ENCODE measurements at places on chromosomes 2 and 18.

DNA sequence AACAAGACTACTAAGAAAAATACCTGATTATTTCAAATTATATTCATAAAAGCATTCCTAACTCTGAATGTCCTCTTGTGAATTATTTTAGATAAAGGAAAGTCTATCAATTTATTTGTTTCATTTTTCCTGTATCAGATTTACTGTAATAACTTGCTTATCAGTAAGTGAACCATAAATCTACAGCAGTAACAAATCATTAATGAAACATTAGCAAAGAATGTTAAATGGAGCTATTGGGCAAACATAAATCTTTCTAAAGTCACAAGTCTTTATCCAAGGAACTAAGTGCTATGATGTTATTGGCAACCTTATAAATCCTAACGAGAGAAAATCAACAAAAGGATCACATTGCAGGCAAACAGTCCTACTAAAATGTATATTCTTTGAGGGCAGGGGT is 897.1 kb upstream of the FSHR start:
- DNase-seq = no peak

DNA sequence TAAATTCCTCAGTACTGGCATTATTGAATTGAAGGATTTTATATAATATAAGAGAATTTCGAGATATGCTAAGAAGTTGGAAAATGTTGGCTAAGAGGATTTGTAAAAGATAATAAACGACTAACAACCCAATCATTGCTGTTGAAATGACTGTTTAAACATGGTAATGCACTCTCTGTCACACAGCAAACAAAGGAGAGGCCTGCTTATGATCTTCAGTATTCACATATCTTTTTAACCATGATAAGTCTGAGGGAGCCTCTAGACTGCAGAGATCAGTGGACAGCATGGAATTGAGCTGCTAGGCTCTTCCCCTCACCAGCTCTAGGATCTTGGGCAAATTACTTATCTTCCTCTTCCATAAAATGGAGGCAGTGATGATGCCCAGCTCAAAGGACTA is 2.7 kb downstream of the KCTD18 start:
- no peak for DNase-seq

DNA sequence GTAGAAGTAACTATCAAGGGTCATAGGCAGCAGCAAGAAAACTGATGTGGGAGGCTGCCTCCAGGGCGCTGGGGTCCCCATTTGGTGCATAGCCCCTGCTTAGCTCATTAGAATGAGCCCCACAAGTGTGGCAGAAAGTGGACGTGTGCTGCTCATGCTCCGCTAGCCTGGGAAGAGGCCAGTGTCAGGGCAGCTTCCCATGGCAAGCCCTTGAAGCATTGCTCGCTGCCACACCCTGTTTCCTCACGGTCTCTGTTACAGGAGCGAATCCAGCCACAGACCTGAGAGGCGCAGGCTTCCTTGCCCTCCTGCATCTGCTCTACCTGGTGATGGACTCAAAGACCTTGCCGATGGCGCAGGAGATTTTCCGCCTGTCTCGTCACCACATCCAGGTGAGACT is 22.5 kb downstream of the ELMOD3 start:
- DNase-seq = no peak

GRCh38 chr2:218985325-218986091 is 524 bp upstream of the FEV start:
- no peak for DNase-seq

- DNase-seq = no peak
Measured at GRCh38 chr2:200258881-200259576, 47.5 kb upstream of the SPATS2L start.

GRCh38 chr2:216033403-216033802 is 20.1 kb upstream of the MREG start:
- DNase-seq = no peak

- DNase-seq = no peak
Measured at GRCh38 chr2:142714600-142714999, 162.9 kb upstream of the KYNU start.

- DNase-seq = no peak
Measured at GRCh38 chr2:202196727-202197126, 41.7 kb downstream of the SUMO1 start.

DNA sequence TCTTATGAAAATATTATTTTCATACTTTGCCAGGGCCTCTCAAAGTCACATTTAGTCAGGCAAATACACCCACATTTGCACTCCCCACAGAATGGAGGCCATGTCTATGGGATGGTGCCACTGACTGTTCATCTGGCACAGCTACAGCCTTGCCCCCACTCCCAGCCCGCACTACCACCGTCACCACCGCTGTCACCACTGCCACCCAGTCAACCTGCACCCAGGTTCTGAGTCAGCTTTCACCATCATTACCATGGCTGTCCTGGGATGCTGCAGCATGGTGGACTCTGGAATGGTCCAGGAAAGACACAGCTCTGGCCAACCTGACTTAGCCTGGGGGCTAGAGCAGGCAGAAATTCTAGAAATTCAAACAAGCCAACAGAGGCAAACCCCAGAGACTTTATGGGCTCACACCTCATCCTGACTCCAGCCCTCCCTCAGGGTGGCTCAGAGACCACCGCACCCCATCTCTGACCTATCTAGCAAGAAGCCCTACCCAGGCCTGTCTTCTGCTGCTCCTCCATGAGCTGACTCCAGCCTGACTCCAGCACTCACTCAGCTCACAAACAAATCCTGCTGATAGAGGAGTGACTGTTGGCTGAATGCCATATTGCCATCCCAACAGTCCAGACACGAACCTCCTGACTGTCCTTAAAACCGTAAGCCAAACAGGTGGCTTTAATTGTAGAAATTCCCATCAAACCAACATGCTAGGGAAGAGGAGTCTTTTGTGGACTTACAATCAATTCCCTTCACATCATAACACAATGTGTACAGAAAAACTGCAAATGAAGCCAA is 28.0 kb downstream of the DNER start:
- DNase-seq = no peak

DNA sequence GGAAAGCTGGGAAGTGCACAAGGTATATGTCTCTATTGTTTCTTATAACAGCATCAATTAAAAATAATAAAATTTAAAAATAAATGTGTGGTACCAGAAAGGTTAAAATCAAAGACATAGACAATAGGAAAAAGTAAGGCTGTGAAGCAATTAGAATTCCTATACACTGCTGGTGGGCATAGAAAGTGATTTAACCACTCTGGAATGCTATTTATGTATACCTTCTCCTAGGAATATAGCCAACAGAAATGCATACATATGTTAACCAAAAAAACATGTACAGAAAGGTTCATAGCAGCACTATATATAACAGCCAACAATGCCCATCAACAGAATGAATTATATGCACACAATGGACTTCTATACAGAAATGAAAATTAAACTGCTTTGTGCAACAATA is 43.0 kb downstream of the WDSUB1 start:
- DNase-seq = no peak

- DNase-seq = no peak
Measured at GRCh38 chr2:165305391-165306096, 66.3 kb downstream of the SCN2A start.

- DNase-seq = no peak
Measured at GRCh38 chr2:219906114-219907010, 278.9 kb downstream of the SLC4A3 start.

GRCh38 chr2:19893520-19894133 is 8.2 kb downstream of the TTC32 start:
- no peak for DNase-seq

DNA sequence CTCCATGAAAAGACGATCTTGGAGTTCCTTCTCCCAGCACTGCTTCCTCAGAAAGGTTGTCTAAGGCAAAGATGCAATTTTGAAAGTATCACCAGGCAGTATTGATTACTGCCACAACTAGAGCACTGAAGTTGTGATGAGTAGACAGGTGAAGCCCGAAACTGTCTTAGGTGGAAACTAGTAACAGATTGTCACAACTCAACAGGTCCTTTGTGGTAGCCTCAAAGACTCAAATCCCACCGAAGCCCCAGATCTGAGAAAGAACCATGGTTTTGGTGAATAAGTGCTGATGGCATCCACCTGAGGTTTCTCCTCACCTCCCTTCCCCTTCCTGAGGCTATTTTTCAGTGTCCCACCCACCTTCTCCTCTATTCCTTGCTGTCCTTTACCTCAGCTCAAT is 248.0 kb downstream of the DSEL start:
- no peak for DNase-seq

- DNase-seq = no peak
Measured at GRCh38 chr2:158004126-158004764, 97.4 kb upstream of the UPP2 start.

DNA sequence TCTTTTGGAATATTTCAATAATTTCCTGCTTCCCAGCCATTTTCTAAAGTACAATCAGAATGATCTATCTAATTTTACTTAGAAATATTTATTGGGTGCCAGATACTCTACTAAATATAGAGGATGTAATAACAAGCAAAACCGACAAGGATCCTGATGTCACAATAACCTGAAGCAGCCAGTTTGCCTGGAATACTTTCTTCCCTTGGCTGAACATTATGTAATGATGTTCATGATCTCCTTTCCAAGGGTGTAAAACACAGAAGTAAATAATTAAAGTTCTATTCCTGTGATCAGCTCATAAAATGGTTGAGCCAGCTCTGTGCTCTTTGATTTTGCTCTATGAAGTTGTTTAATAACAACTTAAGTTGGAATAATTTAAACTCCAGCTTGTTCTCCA is 2.6 kb upstream of the MRPL19 start:
- no peak for DNase-seq
